ENCODE measurements at places on chromosomes 2 and 18.

DNA sequence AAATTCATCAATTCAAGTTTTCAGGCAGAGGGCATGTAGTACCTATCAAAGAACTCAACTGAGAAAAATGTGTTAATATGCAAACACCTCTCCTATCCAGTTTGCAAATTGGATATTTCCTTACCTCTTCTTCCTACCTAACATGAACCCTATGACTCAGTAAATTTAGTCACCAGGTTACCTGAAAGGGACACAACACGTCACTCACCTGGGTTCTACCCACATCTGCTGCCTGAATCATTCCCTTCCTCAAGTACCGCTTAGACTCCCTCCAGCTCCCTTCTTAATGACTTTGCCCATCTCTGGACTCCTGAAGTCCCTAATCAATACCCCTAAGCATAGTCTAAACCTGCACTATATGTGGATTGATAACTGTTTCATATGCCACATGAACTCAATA is 10.4 kb downstream of the ANKRD44 start:
- DNase-seq = no peak
- H3K27ac ChIP-seq = no peak overlapping the region
- no peaks in the 10 kb centered on the region for H3K4me1 ChIP-seq
- no peaks in the 10 kb centered on the region for H3K36me3 ChIP-seq
- H3K4me3 ChIP-seq = no peak overlapping the region
- no peaks in the 10 kb centered on the region for H3K27me3 ChIP-seq

GRCh38 chr2:189318761-189319160 is 122.5 kb upstream of the WDR75 start:
- H3K4me3 ChIP-seq = no peak overlapping the region
- no peaks in the 10 kb centered on the region for H3K36me3 ChIP-seq
- no peak overlapping the region for H3K27ac ChIP-seq
- DNase-seq = no peak
- H3K27me3 ChIP-seq = no peaks in the 10 kb centered on the region
- H3K4me1 ChIP-seq = no peaks in the 10 kb centered on the region

DNA sequence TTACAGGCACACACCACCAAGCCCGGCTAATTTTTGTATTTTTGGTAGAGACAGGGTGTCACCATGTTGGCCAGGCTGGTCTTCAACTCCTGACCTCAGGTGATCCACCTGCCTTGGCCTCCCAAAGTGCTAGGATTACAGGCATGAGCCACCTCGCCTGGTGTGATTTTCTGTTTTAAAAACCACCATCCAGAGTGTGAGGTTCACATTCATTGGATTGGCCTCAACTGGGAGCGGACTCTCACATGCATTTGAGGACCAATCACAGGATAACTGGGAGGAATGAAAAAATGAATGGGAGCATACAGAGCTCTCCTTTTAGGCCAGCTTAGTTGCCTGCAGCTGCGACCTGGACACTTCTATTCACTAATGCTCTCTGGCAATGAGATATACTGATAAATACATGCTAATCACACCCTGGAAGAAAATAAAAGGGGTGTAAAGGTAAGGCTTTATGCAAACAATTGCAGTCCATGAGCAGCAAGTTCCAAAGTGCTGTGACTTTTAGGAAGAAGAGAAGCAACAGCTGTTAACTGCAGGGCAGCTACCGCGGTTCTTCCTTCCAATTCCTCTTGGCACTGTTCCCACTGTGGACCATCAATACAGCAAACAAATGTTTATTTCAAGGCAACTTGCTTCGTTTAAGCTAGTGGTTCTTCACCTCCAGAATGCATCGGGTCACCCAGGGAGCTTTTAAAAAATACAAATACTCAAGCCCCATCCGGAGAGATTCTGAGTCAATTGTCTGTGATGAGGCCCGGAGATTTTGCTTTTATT is 49.5 kb upstream of the FZD5 start:
- H3K4me1 ChIP-seq = peaks cover 6% of the 10 kb centered on the region
- H3K27me3 ChIP-seq = no peaks in the 10 kb centered on the region
- no peaks in the 10 kb centered on the region for H3K36me3 ChIP-seq
- no peak overlapping the region for H3K4me3 ChIP-seq

DNA sequence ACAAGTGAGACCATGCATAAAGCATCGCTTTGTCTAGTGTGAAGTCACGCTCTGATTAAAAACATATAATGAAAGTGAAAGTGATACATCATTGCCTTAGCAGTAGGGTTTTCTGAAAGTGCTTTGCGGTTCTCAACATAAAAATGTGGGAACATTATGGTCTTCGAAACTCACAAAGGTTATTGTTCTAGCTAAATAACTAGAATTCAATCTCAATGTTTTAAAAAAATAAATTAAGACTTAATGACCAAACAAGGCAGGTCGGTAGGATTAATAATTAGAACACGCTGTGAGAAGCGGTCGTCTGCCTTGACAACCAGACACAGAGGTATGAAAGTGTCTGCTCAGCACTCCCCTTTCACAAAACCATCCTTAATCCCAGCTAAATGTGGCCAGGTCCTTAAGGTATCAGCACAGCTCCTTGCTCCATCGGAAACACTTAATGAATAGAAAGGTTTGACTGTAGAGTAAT is 42.2 kb downstream of the KLHL14 start:
- no peaks in the 10 kb centered on the region for H3K36me3 ChIP-seq
- no peak overlapping the region for H3K27ac ChIP-seq
- no peaks in the 10 kb centered on the region for H3K27me3 ChIP-seq

DNA sequence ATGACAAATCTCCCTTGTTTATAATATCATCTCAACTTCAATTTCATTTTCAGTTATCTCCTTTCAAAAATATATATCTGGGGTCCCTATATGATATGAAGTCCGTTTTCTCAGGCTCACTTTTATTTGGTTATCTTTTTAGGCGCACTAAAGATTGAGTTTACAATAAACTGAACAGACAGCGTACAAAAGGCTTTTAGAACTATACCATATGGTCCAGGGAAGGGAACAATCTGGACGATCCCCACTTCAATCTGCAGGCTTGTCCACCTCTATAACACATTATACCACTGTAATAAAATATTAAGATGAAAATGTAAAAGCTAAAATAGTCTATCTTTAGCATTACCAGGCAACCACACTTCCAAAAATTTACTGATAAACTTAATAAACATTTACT is 289.9 kb downstream of the ZEB2 start:
- no peak overlapping the region for H3K27ac ChIP-seq
- H3K27me3 ChIP-seq = no peaks in the 10 kb centered on the region
- no peak for DNase-seq

GRCh38 chr2:151665959-151666358 is 68.3 kb downstream of the NEB start:
- no peak for DNase-seq
- H3K27ac ChIP-seq = no peak overlapping the region
- H3K4me3 ChIP-seq = no peak overlapping the region
- H3K4me1 ChIP-seq = no peaks in the 10 kb centered on the region
- H3K36me3 ChIP-seq = no peaks in the 10 kb centered on the region

- no peaks in the 10 kb centered on the region for H3K27me3 ChIP-seq
- no peak overlapping the region for H3K27ac ChIP-seq
- no peaks in the 10 kb centered on the region for H3K36me3 ChIP-seq
Measured at GRCh38 chr2:145743011-145743410, 1223.1 kb upstream of the ZEB2 start.

GRCh38 chr2:66794070-66794469 is 359.1 kb downstream of the MEIS1 start:
- DNase-seq = no peak
- H3K27me3 ChIP-seq = no peaks in the 10 kb centered on the region
- H3K4me1 ChIP-seq = peaks cover 4% of the 10 kb centered on the region
- no peak overlapping the region for H3K4me3 ChIP-seq
- H3K27ac ChIP-seq = no peak overlapping the region
- H3K36me3 ChIP-seq = no peaks in the 10 kb centered on the region

DNA sequence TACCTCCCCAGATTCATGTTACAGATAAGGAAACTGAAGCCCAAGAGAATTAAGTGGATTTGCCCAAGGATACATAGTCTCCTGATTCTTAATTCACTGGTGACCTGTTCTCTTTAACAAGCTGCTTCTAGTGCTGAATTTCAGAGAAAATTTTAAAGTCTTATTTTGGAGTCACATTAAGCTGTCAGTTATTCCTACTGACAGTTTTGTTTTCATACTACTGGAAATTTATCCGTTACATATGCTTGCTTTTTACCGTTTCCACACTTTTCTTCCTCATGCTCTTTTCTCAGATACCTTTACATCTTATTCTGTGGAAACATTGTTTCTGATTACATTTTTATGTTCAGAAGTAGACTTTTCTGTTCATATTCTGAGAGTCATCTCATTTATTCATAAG is 1.3 kb downstream of the MOB4 start:
- DNase-seq = no peak
- H3K27ac ChIP-seq = no peak overlapping the region
- H3K4me1 ChIP-seq = peaks cover 5% of the 10 kb centered on the region

- no peak overlapping the region for H3K27ac ChIP-seq
- no peak for DNase-seq
- no peak overlapping the region for H3K4me3 ChIP-seq
- H3K36me3 ChIP-seq = no peaks in the 10 kb centered on the region
- H3K4me1 ChIP-seq = peaks cover 12% of the 10 kb centered on the region
- no peaks in the 10 kb centered on the region for H3K27me3 ChIP-seq
Measured at GRCh38 chr2:105804266-105804665, 59.6 kb downstream of the NCK2 start.

DNA sequence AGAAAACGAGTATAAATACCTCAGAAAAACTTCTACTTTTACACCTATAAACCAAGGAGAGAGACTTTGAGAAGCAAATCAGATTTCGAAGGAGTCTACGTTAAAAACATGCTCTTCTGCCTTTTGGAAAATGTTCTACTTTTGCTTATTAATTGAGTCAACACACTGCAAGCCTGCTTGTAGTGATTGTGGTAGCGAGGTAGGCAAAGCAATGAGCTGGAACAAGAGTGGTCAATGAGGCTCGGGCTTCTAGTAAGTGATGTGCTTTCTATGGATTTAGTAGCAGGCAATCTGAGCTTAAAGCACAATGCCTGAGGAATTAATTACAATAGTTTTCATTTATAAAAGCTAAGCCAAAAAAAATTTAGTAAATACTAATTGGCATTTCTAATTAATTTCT is 103.4 kb upstream of the TFCP2L1 start:
- peaks cover 6% of the 10 kb centered on the region for H3K4me1 ChIP-seq

DNA sequence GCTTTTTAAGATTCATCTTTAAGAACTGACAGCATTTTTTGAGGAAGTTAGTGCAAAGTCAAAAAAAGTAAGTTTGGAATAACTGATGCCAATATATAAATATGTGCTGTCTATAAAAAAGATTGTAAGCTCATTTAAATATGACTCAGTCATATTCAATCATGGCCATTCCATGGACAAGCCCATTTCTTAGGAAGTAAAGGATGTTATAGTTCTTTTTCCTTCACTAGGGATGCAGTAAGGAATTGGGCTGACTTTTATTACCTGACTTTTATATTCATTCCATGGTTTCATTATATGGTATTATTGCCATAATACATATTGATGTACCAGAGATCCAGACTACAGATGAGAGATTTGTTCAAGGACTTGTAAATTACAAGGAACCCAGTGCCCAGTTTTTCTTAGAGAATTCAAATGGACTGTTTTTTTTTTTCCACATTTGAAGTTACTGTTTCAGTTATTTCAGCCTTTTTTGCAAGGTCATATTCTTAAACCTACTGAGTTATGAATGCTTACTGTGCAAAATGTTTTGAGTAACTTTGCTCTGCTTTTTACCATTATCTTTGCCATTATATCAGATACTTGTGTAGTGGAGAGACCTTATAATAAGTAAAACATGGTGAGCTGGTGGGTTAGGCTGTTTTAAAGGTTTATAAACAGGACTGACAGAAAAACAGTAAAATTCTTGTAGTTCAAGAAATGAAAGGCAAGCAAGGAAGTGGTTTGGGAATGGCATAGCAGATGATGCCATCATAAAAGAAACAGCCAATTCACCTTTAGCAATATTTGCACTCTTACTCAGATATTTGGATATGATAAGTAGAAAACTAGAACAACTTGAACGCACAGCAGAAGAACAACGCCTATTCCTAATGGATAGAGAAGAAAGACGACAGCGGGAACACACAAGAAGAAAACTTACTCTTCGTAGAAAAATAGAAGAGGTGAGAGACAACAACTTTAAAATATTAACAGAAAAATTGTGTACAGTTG is 7.6 kb downstream of the FSIP2 start:
- no peaks in the 10 kb centered on the region for H3K27me3 ChIP-seq
- H3K27ac ChIP-seq = no peak overlapping the region
- no peaks in the 10 kb centered on the region for H3K4me1 ChIP-seq
- DNase-seq = no peak

- no peak overlapping the region for H3K4me3 ChIP-seq
- no peak for DNase-seq
- H3K4me1 ChIP-seq = no peaks in the 10 kb centered on the region
Measured at GRCh38 chr2:72010647-72011369, 136.9 kb downstream of the CYP26B1 start.
